Progenitor cell of endocrine pancreas (in vitro differentiated cells): ENCODE measurements at places on chromosomes 1 and 21. TPM values are rescaled to one million over a fixed set of nuclear protein-coding genes. Genes with fewer than 3 reads are reported as not detected.

TDRD5 gene
- total RNA-seq = 0.12 and 0.18 TPM in 2 replicates

SLAMF9 gene
- total RNA-seq = not detected in 2 replicates

LCE1E gene
- total RNA-seq = not detected in 2 replicates

CFAP141 gene
- total RNA-seq = not detected in 2 replicates

DNA sequence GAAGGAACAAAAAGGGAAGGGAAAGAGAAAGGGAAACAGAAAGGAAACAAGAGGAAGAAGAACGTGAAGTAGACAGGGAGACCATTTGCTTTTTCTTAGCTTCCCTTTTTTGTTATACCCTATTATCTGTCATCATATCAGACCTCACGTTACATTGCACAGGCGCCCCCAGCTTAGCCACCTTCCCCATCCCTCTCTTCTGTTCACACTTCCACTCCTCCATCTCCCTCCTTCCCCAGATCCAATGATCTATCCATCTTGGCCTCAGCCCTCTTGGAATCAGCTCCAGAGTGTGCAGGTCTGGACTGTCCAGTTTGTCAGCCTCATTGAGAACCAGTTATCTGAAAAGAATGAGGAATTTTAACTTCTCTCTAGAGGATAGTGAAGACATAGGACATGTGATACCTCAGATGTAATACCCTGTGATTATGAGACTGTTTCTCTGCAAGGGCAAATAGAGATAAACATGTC lies 101.1 kb upstream of the ERRFI1 start:
- DNase-seq = no peak

DNA sequence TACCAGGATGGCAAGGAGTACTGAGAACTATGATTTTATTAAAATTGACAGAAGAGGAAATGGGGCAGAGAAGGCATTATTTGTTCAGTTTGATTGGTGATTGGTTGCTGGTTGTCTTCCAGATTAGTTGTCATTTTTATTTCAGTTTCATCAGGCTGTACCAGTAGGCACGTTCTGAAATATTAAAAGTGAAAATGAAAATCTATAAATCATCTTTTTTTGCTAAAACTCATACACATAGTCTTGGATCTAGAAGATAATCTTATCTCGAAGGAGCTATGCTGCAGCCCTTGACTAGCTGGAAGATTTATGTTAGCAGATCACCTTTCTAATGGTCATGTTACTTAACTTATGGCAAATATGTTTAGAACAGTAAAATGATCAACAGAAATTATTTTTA lies 29.0 kb downstream of the NEK7 start:
- no peak for DNase-seq

DNA sequence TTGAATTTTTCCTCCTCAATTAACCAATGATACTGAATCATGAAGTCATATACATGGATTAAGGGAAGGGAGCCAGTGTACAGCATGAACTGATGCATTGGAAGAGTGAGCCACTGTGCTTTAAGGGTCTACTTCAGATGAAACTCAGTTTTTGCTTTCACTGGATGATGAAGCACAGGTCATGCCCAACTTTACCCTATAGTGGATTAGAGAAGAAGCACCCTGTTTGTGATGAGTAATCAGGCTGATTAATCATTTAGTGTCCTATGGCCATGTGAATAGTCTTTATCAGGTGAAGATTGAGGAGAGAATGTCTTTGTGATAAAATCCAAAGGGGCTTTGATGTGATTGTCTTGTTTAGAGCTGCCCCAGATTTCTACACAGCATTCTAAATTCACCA lies 24.7 kb upstream of the LAMC1 start:
- DNase-seq = no peak

DNA sequence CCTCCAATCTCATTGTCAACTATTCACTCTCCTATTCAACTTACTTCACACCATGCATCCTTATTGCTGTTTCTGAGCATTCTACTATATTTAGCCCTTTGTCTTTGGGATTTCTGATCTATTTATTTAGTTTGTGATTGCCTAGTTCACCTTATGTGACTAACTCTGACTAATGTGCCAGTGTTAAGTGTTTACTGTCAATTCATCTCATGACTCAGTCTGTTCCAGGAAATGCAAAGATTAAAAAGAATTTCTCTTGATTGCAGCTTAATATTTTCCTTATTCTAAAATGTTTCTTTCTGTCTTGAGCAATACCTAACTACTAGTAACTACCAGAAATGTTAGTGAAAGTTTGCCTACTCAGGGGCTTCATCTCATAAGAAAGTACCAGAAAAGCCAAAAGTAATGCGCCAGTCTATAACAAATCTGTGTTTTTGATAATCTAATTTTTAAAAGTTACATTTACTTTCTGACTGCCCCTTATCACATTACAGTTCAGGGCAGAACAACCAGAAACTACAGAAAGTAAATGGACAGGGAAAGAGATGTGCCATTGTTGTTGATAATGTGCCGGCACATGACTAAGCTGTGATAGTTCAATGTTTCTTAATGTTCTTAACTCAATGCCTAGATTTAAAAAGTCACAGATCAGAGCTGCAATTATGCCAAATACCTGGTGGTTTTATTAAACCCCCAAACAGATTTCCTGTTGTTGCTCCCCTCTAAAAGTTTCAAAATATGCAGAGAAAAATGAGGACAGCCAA lies 556.5 kb downstream of the PTBP2 start:
- DNase-seq = no peak
